ENCODE measurements at places on chromosomes 5 and 9.

GRCh38 chr5:139577689-139578290 is 16.7 kb downstream of the UBE2D2 start:
- no peak for DNase-seq

DNA sequence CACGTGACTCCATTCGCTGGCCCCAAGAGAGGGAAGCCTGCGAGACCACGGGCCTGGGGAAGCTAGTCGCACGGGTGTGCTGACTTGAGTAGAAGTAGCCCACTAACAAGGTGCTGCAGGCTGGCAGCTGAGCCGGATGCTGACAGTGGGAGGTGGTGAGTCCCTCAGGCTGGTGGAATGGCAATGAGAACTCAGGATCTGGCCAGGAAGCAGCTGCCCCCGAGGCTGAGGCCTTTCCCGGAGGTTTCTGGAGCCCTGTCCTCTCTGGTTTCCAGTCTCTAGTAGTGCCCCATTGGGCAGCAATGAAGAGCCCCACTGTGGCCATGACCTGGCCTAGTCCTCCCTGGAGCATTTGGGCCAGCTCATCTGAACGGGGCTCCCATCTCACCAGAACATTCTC is 366.7 kb upstream of the IRX4 start:
- no peak for DNase-seq

DNA sequence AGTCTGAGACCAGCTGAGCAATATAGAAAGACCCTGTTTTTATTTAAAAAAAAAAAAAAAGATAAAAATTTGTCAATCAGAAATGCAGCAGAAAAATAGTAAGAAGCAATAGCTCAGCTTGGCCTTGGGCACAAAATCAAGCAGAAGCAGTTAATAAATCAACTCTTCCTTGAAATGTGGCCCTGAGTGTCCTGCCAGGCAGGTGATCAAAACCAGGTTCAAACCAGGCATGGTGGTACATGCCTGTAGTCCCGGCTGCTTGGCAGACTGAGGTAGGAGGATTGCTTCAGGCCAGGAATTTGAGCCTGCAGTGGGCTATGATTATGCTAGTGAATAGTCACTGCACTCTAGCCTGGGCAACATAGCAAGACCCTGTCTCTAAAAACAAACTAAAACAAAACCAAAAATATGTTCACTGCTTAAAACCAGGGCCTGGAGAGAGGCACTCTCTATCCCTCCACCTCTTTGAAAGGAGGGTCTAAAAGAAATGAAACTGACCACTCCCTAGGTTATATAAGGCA is 27.9 kb upstream of the KLF9 start:
- DNase-seq = no peak

GRCh38 chr5:143290125-143290524 is 113.4 kb downstream of the NR3C1 start:
- no peak for DNase-seq

- DNase-seq = no peak
These were observed 130.6 kb downstream of the KCNIP1 start for GRCh38 chr5:170634256-170634990.

DNA sequence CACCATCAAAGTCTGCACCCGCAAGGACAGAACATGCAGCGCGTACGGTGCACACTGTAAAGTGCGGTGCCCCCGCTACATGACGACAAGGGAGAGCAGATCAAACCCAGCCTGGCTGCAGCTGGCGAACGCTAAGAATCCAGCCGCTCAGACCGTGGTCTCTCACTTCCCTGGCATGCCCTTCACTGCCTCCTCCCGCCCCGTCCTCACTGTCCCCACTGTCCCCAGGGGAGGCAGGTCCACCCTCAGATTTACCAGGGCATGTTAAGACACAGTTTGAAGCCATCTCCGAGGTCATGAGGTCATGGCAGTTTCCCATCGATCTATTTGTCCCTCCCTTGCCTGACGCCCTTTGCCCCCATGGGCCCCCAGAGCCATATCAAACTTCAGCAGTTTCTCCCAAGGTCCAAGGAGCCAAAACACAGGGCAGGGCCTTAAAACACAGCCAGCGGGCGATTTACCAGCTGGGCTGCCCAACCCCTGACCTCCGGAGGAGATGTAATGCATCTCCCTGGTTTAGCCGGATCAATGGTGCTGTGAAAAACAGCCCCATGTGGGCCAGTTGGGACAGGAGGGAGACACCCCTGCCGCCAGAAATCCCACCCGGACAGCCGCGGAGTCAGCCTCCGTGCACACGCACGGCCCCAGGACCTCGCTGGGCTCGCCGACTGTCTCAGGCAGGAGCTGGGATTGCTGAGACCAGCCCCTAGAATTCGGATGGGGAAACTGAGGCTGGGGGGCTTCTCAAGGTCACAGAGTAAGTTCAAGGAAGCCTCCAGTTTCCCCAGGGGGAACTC is 52.3 kb upstream of the FUBP3 start:
- no peak for DNase-seq

- no peak for DNase-seq
These were observed 910 bp downstream of the TRIM14 start for GRCh38 chr9:98117984-98118639.

- DNase-seq = no peak
These were observed 89.5 kb upstream of the MAP3K1 start for GRCh38 chr5:56725711-56726411.

- no peak for DNase-seq
These were observed 11.4 kb downstream of the MRPL36 start for GRCh38 chr5:1788200-1788599.

- no peak for DNase-seq
These were observed 85.3 kb downstream of the MVB12B start for GRCh38 chr9:126411948-126412284.

Measured in esophagus muscularis mucosa (tissue), 4 donors.